ENCODE measurements at places on chromosomes 12 and 14. TPM values are rescaled to one million over a fixed set of nuclear protein-coding genes. Genes with fewer than 3 reads are reported as not detected.

Gene SSTR1
- total RNA-seq: not detected

- DNase-seq: no peak
These were observed 105.1 kb downstream of the BMP4 start for GRCh38 chr14:53851394-53852090.

DNA sequence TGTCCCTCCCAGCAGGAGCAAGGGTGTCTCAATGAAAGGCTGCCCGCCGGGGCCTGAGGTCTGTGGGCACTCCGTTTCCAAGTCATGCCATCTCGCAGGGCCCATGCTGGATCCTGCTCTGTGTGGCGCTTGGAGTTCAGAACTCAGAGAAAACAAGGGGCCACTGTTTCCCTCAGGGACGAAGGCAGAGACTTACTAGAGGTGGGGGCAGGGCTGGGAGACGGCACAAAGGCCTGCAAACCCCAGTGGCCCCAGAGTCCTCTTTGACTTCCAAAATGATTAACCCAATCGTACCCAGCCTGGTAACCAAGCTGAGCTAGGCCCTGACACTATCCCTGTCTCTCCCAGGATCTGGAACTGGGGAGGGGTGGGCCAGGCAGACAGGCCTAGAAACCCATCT lies 95.8 kb downstream of the ITPK1 start:
- DNase-seq: peak; percentile 47

GRCh38 chr12:88206601-88207000 lies 64.5 kb downstream of the TMTC3 start:
- DNase-seq: no peak

Gene FAM186B
- total RNA-seq: 0.28 TPM

DNA sequence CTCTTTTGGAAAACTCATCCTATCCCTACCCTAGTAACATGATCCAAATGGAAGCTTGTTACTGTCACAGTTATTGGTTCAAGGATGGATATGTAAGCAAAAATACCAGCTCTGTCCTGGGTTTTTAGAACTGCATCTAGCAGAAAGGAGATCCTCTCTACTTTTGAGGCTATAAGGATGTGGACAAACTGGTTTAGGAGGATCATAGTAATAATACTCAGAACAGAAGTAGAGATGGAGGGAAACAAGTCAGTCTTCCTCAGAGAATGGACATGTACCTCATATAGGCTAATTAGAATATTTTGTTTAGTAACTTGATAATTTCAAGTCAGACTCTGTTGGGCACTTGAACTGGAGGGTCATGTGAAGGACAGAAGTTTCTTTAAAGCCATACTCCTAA lies 26.6 kb downstream of the FUT8 start:
- DNase-seq: no peak

- no peak for DNase-seq
These were observed 67.0 kb downstream of the FBXW8 start for GRCh38 chr12:116977465-116978380.

- no peak for DNase-seq
These were observed 890 bp downstream of the SPTLC2 start for GRCh38 chr14:77615361-77616132.

GRCh38 chr14:69727860-69728259 lies 39.1 kb upstream of the SRSF5 start:
- no peak for DNase-seq

- DNase-seq: no peak
These were observed 179.6 kb downstream of the SLC35F4 start for GRCh38 chr14:57686304-57686703.

GRCh38 chr12:110705309-110705708 lies 16.4 kb upstream of the HVCN1 start:
- DNase-seq: no peak

GRCh38 chr12:99137124-99137855 lies 492.2 kb downstream of the APAF1 start:
- no peak for DNase-seq

DNA sequence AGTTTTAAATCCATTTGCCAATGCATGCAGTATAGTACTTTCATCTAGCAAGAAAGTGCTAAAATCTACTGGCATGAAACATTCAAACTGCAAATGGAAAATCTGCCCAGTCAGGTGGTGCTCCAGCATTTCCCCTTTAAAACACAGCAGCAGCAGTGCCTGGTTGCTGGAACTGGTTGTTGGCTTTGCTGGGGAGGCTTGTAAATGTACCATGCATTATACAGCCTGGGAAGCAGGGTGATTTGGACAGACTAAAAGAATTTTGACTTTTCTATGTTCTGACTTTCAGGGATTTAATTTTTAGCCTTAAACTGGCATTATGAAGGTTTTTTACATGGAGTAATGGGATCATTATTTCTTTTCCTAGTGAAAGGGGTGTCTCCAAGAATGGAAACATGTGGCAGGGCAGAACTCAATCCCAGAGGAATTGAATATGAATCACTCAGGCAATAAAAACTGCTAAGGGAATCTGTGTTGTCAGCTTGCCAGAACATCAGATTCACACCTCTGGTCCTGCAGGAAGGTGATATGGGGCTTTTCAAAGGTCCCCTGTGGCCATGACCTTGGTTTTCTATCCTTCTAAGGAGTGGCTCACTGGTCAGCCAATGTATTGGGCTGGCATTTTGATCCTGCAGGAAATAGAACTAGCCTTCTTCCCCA lies 9.0 kb upstream of the PAX9 start:
- DNase-seq: no peak

DNA sequence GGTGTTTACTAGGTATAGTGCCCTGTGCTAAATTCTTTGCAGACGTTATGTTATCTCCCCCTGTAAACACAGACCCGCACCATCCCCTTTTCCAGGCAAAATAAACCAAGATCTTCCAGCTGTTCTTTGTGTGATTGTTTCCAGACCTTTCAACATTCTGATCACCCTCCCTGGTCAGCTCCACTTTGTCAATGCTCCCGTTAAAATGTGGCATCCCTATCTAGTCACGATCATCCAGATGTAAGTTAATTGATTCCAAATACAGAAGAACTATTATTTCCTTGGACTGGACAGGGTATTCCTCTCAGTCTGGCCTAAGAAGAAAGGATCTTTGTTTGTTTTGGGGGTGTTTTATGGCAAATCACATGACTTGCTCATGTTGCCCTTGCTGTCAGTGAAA lies 127.6 kb upstream of the ARID2 start:
- DNase-seq: no peak

Gene KCNMB4
- 6.1 TPM for total RNA-seq

Gene ACRBP
- total RNA-seq: 2.4 TPM

DNA sequence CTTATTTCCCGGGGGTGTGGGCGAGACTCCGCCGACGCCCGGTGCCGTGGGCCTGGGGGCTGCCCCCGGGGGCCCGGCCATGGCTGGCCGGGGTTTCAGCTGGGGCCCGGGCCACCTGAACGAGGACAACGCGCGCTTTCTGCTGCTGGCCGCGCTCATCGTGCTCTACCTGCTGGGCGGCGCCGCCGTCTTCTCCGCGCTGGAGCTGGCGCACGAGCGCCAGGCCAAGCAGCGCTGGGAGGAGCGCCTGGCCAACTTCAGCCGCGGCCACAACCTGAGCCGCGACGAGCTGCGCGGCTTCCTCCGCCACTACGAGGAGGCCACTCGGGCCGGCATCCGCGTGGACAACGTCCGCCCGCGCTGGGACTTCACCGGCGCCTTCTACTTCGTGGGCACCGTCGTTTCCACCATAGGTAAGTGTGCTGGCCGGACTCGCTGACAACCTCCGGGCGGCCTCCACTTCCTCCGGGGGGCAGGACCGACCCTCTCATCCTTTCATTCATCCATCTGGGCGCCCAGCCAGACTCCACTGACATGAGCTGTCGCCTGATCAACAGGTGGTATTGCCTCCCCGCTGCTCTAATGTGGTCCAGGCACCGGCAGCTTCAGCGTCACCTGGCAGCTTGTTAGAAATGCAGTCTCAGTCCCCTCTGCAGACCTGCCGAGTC lies 467 bp downstream of the KCNK13 start:
- no peak for DNase-seq

GRCh38 chr12:45762185-45763110 lies 32.9 kb downstream of the ARID2 start:
- DNase-seq: no peak

DNA sequence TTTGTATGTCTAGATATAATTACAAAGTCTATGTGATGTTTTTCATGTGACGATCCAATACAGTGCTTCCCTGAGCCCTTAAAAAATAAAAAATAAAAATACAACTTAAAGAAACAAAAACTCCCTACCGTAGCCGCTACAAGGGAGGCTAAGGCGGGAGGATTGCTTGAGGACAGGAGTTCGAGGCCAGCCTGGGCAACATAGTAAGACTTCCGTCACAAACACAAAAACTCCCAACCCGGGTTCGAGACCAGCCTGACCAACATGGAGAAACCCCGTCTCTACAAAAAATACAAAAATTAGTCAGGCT lies 669 bp upstream of the CDKN3 start:
- no peak for DNase-seq

DNA sequence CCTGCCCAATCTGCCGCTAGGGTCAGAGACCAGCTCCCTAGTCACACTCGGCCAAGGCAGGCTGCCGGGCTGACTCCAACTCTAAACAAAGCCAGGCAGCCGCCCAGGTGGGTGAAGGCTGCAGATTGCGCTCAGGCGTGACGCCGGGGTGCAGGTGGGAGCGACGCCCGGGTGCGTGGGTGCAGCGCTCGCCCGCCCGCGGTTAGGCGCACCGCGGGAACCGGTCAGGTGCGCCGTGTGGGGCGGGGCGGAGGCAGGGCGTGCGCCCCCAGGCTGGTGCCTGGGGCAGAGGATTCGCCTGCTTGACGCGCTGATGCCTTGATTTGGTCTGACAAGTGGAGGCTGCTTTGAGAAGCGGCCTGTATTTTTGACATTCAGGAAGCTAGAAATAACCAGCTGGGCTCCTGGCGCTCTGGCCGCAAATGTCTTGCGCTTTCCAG lies 126.7 kb upstream of the HIF1A start:
- DNase-seq: no peak

DNA sequence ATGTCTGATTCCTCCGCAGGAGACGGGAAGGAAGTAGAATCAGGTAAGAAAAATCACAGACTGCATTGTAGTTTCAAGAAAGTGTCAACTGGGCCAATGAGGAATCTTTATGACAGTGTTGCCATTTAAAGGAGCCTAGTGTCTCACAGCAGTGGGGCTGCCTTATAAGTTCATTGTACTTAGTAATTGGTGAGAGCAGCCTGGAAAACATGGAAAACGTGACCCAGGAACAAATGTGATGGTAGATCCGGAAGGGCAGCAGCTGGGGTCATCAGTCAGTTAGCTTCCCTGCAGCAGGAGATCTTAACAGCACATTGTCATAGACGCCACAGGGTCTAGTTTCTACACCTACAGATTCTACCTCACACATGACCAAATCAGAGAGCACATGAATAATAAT lies 630.0 kb upstream of the LMO3 start:
- DNase-seq: no peak

DNA sequence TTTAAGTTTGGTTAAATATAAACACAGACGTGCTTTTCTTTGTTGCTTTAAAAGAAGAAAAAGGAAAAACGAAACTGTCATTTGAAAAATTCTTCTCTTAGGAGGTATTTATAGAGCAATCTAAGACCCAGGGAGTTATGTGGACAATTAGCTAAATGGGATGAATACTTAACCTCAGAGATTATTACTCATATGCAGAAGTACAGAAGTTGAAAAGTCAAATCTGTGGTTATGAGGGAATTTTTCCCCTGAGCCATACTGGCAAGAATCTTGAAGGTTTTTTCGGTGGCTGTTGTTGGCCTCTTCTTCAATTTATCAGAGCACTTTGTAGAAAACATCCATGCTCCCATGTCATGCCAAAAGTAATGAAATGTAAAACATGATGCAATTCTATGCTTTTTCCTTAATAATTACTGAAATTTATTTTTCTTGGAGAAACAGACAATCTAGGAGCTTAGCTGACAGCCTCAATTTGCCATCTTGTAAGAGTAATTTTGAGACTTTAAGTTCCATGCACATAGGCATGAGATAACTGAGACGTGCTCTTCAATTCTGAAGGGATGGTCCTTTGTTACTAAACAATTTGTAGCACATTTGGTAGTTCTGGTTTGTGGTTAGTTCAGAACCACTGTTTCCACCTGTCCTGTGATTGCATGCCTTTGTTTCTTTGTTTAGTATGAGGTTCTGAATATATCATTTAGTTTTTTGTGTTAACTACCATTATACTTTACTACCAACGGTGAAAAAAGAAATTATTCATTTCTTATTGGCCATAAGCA lies 126.6 kb downstream of the BCAT1 start:
- DNase-seq: no peak

Gene MCRS1
- 89.6 TPM for total RNA-seq

GRCh38 chr12:123021688-123022604 lies 41.5 kb downstream of the ARL6IP4 start:
- DNase-seq: no peak

DNA sequence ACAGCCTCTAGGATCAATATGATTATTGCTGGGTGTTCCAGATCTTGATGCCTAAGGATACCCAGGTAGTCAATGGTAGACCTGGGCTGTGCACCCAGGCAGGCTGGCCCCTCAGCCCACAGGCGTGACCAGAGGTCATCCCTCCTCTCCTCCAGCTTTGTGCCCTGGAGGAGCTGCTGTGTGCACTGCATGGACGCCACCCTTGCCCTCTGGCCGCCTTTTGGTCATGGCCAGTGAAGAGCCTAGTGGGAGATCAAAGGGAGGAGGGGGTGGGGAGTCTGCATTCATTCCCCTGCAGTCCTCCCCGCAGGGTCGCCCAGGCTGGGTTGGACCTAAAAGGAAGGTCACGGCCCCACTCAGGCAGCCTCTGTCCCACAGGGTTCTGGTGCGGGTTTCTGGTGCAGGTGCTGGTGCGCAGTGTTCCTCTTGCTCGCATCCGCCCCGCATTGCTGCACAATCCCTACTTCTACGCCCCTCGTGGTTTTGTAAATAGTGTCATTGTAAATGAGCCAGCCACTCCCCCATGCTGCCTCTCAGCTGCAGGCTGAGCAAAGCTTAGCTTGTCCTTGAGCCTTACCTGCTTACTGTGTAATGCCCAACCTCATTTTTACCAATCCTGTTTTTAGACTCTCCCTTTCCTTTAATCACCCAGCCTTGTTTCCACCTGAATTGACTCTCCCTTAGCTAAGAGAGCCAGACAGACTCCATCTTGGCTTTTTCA lies 55.3 kb downstream of the PSMA6 start:
- DNase-seq: peak; percentile 40

Gene HEBP1
- total RNA-seq: 27.7 TPM

DNA sequence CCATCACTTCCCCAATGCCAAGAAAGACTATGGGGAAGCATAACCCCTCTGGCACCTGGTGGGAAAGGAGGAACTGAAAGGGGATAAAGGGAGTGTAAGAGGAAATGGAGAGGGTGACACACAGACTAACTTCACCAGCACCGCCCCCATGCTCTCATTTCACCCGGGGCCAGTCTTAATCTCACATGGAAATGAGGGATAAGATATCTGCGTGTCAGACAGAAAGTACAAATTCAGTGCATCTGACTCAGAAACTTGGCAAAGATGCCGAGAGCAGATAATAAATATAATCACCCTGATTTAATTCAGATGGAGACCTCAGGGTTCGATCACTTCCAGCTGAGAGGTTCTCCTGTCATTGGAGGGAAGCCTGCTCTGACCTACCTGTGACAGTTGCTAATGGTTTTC lies 191.6 kb downstream of the DUSP6 start:
- no peak for DNase-seq

DNA sequence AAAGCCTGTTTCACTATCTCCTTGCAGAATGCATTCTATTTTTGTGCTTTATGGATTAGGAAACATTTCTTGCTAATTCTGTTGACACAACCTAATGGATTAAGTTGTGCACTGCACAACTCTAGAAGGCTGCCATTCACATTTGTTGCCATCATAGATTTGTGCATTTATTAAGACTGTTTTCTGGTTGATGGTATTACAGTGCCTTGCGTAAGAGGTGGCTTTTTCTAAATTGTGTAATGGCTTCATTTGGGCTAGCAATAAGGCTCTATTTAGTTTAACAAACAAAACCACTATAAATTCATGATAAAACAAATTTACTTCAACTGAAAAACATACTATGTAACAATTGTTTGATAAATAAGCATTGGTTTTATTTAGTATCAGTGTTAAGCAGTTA lies 175.9 kb downstream of the TRHDE start:
- no peak for DNase-seq

All from neural crest cell (in vitro differentiated cells).